ENCODE measurements at places on chromosomes 2 and 18.

DNA sequence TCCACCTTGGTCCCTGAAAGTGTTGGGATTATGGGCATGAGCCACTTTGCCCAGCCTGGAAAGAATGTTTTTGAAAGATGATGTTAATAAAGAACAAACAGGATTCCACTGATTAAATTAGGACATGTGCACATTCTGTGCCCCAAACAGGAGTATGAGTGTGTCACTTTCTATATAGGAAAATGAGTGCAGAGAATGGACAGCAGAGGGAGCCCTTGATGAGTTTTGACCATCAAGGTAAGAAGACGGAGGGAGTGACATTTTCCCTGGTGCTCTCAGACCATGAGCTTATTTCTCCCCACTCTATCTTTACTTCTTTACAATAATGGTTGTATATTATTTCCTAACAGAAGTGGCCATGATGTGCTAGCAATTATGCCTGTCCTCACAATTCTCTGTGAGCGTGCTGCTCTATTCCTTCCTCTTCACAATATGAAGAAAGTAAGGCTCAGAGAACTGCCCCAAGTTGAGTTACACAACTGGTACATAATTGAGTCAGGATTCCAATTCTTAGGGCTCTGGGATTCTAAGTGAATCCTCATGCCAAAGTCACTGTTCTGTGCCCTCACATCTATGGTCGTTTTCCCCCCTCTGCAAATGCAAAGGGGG, 20.6 kb downstream of the RPL37A start:
- peak; percentile 31 for DNase-seq

DNA sequence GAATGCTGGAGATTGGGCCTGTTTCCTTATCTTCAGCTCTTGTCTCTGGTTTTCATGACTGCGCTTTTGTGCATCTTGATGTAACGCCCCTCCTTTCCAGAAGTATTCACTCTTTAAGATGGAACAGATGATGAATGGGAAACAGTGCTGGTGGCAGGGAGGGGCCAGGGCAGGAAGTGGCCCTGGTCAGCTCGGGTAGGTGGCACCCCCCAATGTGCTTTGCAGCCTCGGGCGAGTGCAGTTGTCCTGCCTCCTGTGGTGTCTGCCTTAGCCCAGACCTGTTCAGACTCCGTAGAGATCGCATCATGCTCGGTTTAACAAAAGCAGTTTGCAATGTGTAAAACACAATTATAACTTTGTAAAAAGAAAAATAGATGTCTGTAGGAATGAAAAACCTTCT, 17.0 kb upstream of the MGAT4A start:
- no peak for DNase-seq

- DNase-seq: no peak
Observed at GRCh38 chr2:75772908-75773630, 62.4 kb upstream of the GCFC2 start.

- DNase-seq: no peak
Observed at GRCh38 chr18:29154758-29155725, 978.1 kb upstream of the CDH2 start.

- DNase-seq: peak; percentile 61
Observed at GRCh38 chr2:237432484-237433092, 18.6 kb upstream of the COL6A3 start.

DNA sequence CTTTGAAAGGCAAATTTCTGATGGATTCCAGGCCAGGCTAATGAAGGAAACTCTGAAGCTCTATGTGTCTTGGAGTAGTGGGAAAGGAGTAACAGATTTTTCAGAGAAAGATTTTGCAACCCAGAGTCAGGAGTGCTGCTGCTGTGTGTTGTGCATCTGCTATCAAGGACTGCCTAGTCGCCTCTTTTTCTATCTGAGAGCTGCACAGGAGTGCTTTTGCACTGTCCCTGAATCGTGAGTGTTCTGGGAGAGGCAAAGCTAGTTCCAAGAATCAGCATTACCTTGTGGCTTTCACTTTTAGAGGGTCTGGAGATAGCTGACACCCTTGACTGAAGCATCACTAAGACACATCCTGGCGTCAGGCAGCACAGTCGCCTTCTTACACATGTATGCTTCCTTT, 336.4 kb downstream of the PARD3B start:
- DNase-seq: no peak

GRCh38 chr2:153770359-153770991, 101.2 kb upstream of the GALNT13 start:
- no peak for DNase-seq

DNA sequence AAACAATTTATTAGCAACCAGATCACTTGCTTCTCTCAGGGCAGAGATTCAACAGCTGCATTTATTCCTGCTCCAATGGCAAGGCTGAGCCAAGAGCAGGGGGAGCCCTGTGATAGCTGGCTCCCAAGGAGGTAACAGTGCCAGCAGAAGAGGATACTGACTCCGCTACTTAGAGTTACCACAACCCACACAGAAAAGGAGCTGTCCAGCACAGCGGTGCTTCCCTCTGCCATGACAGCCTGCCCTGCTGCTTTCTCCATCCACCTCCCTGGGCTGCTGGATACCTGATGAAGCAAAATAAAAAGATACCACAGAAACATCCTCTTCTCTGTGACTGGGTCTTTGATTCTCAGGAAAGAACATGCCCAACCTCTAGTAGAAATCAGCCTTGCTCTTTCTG, 467.2 kb downstream of the LRRTM4 start:
- no peak for DNase-seq

DNA sequence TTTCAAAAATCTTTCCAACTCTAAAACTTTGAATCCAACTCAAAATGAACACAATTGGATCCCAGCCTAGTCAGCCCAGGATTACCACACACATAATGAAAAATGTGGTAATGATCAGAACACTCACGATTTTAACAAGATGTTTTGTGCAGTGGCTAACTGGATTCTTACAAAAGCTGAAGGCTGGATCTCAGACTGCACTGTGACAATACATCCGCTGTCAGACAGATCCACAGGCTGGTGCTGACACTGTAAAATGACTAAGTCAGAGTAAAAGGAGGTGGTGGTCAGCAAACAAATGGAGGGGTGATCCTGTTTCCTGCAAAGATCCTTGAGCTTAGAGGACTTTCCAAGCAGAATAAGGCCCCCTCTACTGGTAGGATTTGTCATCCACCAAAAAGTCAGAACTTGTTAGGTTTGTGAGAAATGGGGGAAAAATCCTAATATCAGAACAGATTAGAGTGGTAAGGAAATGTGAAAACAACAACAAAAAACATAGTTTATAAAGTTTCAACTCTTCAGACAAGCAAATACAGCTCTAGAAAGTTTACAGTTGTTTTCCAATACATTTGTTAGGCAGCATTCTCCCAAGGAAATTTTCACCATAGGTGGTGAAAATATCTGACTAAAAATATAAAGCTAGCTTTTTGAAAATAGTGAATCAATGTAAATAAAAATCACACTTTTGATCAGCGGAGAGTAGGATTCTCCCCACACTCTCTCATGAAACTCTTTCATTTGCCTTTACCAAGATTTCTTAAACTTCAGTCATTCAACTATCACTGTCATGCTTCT, 211.9 kb downstream of the AGPS start:
- DNase-seq: no peak

DNA sequence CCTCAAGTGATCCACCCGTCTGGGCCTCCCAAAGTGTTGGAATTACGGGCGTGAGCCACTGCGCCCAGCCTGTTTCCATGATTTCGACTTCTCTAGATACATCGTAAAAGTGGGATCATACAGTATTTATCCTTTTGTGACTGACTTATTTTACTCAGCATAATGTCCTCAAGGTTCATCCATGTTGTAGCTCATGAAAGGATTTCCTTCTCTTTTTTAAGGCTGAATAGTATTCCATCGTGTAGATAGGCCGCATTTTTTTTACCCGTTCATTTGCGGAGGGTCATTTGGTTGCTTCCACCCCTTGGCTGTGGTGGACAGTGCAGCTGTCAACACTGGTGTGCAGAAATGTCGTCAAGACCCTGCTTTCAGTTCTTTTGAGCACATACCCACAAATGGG, 48.8 kb upstream of the SMAD7 start:
- no peak for DNase-seq

- DNase-seq: no peak
Observed at GRCh38 chr2:113036763-113037162, 15.9 kb downstream of the IL36B start.

GRCh38 chr2:15271941-15272542, 289.1 kb downstream of the NBAS start:
- no peak for DNase-seq

- no peak for DNase-seq
Observed at GRCh38 chr2:196225213-196225612, 53.8 kb upstream of the STK17B start.

- DNase-seq: no peak
Observed at GRCh38 chr2:209917154-209917771, 85.2 kb upstream of the RPE start.

GRCh38 chr2:13158466-13158865, 441.7 kb downstream of the TRIB2 start:
- no peak for DNase-seq

- no peak for DNase-seq
Observed at GRCh38 chr2:143140864-143141661, 11.8 kb downstream of the ARHGAP15 start.

DNA sequence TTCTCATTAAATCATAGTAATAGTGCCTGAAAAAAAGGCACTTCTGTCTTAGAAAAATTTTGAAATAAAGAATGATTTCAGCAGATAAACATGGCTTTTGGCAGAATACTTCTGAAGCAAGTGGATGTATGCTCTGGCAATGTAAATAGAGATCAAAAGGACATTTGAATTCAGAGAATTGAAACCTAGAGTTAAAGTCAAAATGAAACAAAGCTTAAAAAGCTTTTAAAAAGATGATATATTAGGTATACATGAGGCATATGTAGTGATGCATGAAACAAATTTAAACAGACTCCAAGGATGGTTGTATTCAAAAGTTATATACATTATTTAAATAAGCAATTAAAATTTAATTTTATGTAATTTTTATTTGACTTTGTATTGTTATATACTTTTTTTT, 1344.5 kb upstream of the TMEFF2 start:
- DNase-seq: no peak

GRCh38 chr18:34789768-34790344, 79.8 kb downstream of the DTNA start:
- no peak for DNase-seq

- DNase-seq: no peak
Observed at GRCh38 chr2:36388472-36388871, 32.9 kb downstream of the CRIM1 start.

DNA sequence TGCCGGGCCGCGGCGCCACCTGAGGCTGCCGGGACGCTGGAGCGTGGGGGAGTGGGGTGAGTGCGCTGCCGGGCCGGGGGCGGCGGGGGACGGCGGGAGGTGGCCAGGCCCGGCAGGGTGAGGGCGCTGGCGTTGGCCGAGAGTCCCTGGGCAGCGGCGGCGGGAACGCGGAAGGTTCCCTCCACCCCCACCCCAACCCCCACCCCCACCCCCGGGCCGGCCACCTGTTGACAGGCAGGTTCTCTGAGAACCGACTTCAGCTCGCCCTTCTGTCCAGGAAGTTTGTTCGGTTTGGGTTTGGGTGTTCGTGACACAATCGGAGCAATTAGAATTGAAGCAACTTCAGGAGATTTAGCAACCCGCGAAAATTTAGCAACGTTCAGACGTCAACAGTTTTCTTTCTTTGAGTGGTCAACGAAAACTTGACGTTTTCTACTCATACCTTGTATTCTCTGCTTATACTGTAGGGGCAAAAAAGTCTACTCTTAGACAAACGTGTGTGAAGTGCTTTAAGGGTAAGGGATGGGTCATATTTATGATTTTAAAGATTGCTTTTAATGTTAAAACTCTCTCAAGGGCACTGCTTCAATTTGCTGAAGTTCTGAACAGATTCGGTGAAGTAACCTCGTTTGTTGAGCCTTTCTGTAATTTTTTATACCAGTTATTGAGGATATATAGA, 9.3 kb downstream of the OTX1 start:
- DNase-seq: no peak

DNA sequence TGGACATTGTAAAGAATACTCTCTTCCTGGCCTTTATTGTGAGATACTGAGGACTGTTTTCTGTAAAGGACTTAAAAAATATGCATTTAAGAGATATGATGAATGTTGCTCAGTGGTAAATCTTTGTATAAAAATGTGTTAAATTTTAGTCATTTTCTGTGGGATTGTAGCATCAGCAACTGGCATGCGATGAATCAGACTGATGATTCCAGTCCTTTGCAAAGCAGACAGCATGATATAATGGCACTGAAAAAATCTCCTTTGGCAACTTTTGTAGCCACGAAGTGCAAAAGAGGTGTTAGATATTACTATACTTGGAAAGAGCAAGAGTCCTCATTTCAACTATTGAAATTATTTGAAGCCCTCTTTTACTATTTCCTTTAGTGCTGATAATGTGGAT, 678.7 kb downstream of the PLCL1 start:
- DNase-seq: no peak

DNA sequence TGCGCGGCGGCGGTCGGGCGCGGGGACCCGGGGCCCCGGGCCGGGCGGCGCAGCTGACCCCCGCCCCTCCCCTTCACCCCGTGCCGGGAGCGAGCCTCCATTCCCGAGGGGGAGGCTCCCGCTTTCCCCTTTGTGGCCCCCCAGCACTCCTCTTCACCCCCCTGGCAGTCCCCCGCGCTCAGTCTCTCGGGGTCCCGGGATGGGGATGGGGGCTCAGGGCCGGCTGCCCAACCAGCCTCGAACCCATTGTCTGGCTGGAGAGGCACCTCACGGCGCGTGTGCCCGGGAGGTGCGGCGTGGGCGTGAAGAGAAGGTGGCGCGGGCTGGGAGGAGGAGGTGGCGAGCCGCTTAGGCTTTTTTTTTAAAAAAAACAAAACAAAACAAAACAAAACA, 748 bp downstream of the FMNL2 start:
- no peak for DNase-seq

DNA sequence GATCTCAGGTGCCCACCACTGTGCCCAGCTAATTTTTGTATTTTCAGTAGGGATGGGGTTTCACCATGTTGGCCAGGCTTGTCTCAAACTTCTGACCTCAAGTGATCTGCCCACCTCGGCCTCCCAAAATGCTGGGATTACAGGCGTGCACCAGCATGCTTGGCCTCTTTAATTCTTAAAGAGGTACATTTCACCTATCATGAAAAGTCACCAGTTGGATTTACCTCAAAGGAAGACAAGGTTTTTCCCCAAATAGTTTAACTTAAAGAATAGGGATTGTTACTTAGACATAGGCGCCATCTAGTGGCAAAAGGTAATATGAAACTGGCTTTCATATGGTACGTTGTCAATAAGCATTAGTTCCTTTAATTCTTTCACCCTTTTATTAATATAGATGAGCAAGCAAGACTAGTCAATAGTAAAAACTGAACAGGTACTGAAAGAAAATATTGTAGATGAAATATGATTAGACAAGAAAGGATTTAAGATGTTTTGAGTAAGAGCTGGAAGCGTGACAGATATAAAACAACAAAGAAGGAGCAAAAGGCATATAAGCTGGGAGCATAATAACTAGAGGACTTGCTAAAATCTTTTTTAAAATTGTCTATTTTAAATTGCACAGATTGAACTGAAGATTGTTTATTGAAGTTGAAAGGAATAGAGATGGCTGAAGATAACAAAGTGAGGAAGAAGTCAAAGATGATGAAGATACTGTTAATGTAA, 35.0 kb upstream of the PSMD14 start:
- DNase-seq: no peak

Data from CD4-positive, alpha-beta T cell treated with Interleukin-1 beta for 1 hour (primary cell).